Heart right ventricle (tissue), 16 donors: ENCODE measurements at places on chromosomes 1 and 21. TPM values are rescaled to one million over a fixed set of nuclear protein-coding genes. Genes with fewer than 3 reads are reported as not detected.

DNA sequence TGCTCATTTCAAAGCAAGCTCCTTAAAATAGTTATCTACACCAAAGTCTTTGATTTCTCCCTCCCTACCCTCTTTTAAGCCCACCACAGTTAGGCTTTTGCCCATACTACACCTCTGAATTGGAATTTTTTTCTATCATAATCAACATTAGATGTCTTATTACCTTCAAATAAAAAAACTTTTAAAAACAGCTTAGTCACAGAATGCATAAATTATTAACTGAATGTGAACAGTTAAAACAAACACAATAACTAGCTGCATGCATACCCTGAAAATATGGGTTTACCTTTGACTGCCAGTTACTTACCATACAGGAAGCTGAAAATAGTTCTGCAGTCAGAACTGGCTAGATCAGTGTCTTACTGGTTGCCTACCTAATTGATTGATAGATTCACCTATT is 210.9 kb downstream of the TGFB2 start:
- no peak for DNase-seq
- H3K27me3 ChIP-seq: no peaks in the 10 kb centered on the region
- H3K4me1 ChIP-seq: peaks cover 4% of the 10 kb centered on the region
- H3K27ac ChIP-seq: no peak overlapping the region

DNA sequence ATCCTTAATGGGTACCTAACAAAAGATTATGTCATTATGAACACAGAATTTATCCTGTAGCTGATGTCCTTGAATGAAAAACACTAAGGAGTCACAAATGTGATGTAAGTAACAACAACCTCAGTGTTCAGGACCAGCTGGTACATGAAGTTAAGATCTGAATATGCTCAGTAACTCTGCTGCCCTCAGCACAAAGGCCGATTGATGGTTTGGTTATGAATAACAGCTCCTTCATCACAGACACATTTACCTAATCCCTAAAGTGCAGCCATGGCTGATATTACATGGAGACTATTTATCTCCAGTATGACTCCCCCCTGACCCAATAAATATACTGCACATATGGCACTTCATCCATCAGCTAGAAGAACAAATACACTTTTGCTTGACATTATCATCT is 75.2 kb downstream of the PLPPR5 start:
- no peaks in the 10 kb centered on the region for H3K27me3 ChIP-seq
- no peak overlapping the region for H3K4me3 ChIP-seq
- DNase-seq: no peak
- no peaks in the 10 kb centered on the region for H3K36me3 ChIP-seq

GRCh38 chr1:41293779-41294178 is 51.7 kb upstream of the SCMH1 start:
- no peak overlapping the region for H3K27ac ChIP-seq
- no peaks in the 10 kb centered on the region for H3K36me3 ChIP-seq
- peaks cover 13% of the 10 kb centered on the region for H3K27me3 ChIP-seq
- DNase-seq: no peak
- H3K4me3 ChIP-seq: no peak overlapping the region

DNA sequence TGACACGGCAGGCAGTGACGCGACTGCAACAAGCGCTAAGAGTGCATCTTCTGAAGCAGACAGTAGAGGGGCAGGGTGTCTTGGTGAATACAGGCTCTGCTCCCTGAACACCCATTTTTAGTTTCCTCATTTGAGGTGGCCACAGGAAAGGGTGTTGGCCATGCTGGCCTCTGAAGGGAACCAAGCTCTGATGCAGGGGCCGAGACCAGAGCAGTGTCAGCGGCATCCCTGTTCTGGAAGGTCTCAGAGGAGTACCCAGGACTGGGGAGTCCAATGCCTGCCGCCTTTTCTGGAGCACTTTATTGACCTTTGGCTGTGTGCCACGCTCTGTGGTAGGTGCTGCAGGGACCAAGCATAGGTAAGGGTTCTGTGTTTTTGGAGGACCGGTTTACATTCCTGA is 100.4 kb downstream of the KCNJ6 start:
- no peaks in the 10 kb centered on the region for H3K4me1 ChIP-seq
- no peak overlapping the region for H3K27ac ChIP-seq
- no peak for DNase-seq
- no peaks in the 10 kb centered on the region for H3K27me3 ChIP-seq
- no peaks in the 10 kb centered on the region for H3K36me3 ChIP-seq

GLMN gene
- 6.6 TPM for total RNA-seq

DNA sequence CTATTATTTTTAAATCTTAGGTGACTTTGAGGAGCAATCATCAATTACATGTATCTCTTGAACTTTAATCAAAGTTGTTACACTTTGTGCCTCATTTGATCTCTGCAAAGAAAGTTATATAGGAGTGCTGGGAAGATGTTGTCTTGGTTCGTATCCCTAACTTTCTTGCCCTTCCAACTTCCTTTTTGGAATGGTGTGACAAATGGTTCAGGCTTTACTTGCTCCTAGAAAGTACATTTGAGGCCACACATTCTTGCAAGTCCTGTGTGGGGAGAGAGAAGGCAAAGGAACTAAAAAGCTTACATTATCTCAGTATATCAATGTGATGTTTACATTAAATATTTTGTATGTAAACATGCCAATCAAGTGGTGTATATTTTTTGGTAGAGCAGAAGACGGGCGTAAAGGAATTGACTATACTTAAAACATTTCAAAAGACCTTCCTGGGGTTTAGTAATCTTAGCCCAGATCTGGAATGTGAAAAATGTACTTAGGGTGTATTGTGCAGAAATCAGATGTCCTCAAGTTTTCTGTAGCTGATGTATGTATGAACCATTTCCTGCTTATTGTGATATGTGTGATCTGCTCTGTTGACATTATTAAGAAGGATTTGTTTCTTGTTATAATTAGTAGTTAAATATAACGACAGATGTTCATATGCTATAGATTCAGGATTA is 59.2 kb downstream of the USP25 start:
- DNase-seq: no peak
- no peaks in the 10 kb centered on the region for H3K4me1 ChIP-seq
- H3K27ac ChIP-seq: no peak overlapping the region
- H3K36me3 ChIP-seq: no peaks in the 10 kb centered on the region

- DNase-seq: no peak
- no peak overlapping the region for H3K4me3 ChIP-seq
- H3K27ac ChIP-seq: no peak overlapping the region
- no peaks in the 10 kb centered on the region for H3K36me3 ChIP-seq
- H3K4me1 ChIP-seq: no peaks in the 10 kb centered on the region
These were observed 4.2 kb upstream of the LINGO4 start for GRCh38 chr1:151809290-151809984.

- peak within 1 kb of the TSS; percentile 67 for H3K27ac ChIP-seq
- H3K4me3 ChIP-seq: no peak within 1 kb of the TSS
- no peaks in the 10 kb centered on the region for H3K36me3 ChIP-seq
These were observed at the start of gene CD52 for GRCh38 chr1:26317612-26318337. Gene CD52, plus strand, starts transcription at chr1:26317958. Its CDS starts 60 bp downstream, at chr1:26318018.

GRCh38 chr1:201468501-201468843 is 516 bp downstream of the PHLDA3 start:
- peak overlapping the region; percentile 99 for H3K4me3 ChIP-seq
- H3K27me3 ChIP-seq: peaks cover 25% of the 10 kb centered on the region
- peak; percentile 57 for DNase-seq
- peaks cover 31% of the 10 kb centered on the region for H3K4me1 ChIP-seq
- peaks cover 19% of the 10 kb centered on the region for H3K36me3 ChIP-seq

DNA sequence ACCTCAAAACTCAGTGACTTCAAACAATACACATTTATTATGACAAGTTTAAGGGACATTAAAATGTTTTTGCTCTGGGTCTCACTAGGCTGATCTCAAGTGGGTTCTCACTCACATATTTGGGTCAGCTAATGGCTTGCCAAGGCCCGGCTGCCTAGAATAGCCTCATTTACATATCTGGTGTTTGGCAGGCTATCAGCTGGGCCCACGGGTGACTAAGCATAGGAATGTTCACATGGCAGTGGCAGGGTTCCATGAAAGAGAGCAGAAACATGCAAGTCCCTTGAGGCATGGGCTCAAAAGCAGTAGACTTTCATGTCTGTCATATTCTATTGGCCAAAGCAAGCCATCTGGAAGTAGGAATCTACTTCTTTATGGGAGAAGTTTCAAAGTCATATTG is 492.6 kb downstream of the KCNT2 start:
- H3K27me3 ChIP-seq: no peaks in the 10 kb centered on the region
- H3K36me3 ChIP-seq: no peaks in the 10 kb centered on the region
- H3K4me3 ChIP-seq: no peak overlapping the region
- DNase-seq: peak; percentile 65
- peaks cover 7% of the 10 kb centered on the region for H3K4me1 ChIP-seq

GRCh38 chr1:88877382-88877825 is 14.0 kb downstream of the GTF2B start:
- H3K27ac ChIP-seq: no peak overlapping the region
- no peaks in the 10 kb centered on the region for H3K27me3 ChIP-seq
- H3K4me3 ChIP-seq: no peak overlapping the region
- peaks cover 46% of the 10 kb centered on the region for H3K36me3 ChIP-seq

GRCh38 chr1:217019475-217019874 is 296.2 kb upstream of the ESRRG start:
- H3K4me1 ChIP-seq: no peaks in the 10 kb centered on the region
- no peak overlapping the region for H3K27ac ChIP-seq
- no peaks in the 10 kb centered on the region for H3K27me3 ChIP-seq
- no peak overlapping the region for H3K4me3 ChIP-seq
- DNase-seq: no peak

TNFRSF18 gene
- total RNA-seq: not detected

DNA sequence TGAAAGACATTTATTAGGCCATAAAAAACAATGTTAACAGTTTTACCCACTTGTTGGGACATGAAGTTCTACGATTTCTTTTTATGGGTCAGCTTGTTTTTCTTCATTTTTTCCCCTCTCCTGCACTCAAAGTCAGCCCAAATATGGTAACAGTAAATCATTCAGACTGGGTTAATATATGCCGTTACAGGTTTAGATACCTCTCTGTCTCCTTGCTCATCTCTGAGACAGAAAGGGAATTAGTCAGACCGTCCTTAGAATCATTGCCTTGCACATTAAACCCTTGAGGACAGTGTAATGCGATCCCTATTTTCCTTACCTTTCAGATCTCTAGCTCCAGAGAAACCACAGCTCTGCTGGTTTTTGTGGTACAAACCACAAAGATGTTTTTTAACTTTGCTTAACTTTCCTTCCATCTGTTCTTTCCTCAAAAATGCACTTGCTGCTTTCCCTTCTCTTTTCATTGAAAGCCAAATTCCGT is 613.3 kb downstream of the PLPP3 start:
- H3K4me3 ChIP-seq: no peak overlapping the region
- H3K27ac ChIP-seq: no peak overlapping the region
- no peaks in the 10 kb centered on the region for H3K36me3 ChIP-seq
- no peak for DNase-seq
- H3K27me3 ChIP-seq: no peaks in the 10 kb centered on the region

- H3K4me1 ChIP-seq: peaks cover 48% of the 10 kb centered on the region
- no peaks in the 10 kb centered on the region for H3K36me3 ChIP-seq
- H3K27ac ChIP-seq: peak overlapping the region; percentile 78
- no peak for DNase-seq
These were observed 738 bp upstream of the TRIM11 start for GRCh38 chr1:228407106-228408040.

BGLAP gene
- 0.66 TPM for total RNA-seq

GRCh38 chr1:15272009-15272781 is 25.2 kb downstream of the FHAD1 start:
- no peaks in the 10 kb centered on the region for H3K36me3 ChIP-seq
- H3K4me3 ChIP-seq: no peak overlapping the region
- H3K27me3 ChIP-seq: peaks cover 6% of the 10 kb centered on the region
- peak; percentile 46 for DNase-seq
- H3K27ac ChIP-seq: no peak overlapping the region

OR2L5 gene
- not detected for total RNA-seq

DSCAM gene
- total RNA-seq: not detected

C1orf87 gene
- not detected for total RNA-seq

DNA sequence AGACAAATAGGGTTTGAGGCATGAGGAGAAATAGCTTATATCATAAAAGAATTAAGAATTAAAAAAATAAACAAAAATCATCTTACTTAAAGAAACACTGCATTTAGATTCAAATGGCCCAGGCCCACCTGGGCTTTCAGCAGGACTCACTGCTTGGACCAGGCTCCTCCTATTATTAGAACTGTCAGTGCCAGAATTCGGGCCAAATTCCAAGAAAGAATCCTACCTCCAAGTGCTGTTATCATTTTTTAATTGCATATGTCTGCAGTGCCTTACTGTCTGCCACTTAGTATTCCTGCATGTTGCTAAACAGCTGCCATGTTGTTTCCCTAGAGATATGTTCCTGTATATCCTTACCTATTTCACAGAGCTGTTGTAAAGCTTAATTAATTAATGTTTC is 112.0 kb downstream of the BARHL2 start:
- H3K27ac ChIP-seq: no peak overlapping the region
- no peak for DNase-seq
- no peak overlapping the region for H3K4me3 ChIP-seq
- no peaks in the 10 kb centered on the region for H3K4me1 ChIP-seq
- no peaks in the 10 kb centered on the region for H3K36me3 ChIP-seq

- DNase-seq: no peak
- H3K4me3 ChIP-seq: no peak overlapping the region
- no peaks in the 10 kb centered on the region for H3K27me3 ChIP-seq
- H3K4me1 ChIP-seq: peaks cover 86% of the 10 kb centered on the region
- H3K36me3 ChIP-seq: no peaks in the 10 kb centered on the region
These were observed 81.7 kb downstream of the MAN1C1 start for GRCh38 chr1:25698252-25698651.

GRCh38 chr1:198747127-198747526 is 108.3 kb downstream of the PTPRC start:
- H3K36me3 ChIP-seq: no peaks in the 10 kb centered on the region
- H3K4me1 ChIP-seq: no peaks in the 10 kb centered on the region
- no peak overlapping the region for H3K4me3 ChIP-seq
- no peak for DNase-seq
- H3K27me3 ChIP-seq: no peaks in the 10 kb centered on the region

DNA sequence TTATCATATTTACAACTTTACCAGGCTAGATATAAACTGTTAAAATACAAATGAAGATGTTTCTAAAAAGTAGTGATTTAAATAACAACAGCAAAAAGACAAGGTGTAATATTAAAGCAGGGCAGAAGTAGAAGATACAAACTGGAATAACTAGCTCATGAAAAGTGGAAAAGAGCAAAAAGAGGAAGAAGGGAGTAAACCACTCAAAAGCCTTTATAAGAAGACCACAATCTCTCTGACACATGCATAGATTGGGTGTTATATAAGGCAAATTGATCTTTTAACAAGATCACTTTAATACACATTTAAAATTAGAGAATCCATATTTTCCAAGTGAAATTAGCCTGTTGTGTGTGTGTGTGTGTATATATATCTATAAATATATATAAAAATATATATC is 5.0 kb downstream of the DENND1B start:
- H3K27me3 ChIP-seq: no peaks in the 10 kb centered on the region
- H3K4me3 ChIP-seq: no peak overlapping the region
- peaks cover 53% of the 10 kb centered on the region for H3K4me1 ChIP-seq
- no peak for DNase-seq
